ENCODE measurements at places on chromosomes 11 and 22. TPM values are rescaled to one million over a fixed set of nuclear protein-coding genes. Genes with fewer than 3 reads are reported as not detected.

CHRM1 gene
- total RNA-seq: not detected

GRCh38 chr11:13189561-13190426, 87.8 kb upstream of the BMAL1 start:
- no peak for DNase-seq

GRCh38 chr11:63882555-63883242, 34.3 kb downstream of the RCOR2 start:
- DNase-seq: no peak

CRYBB2 gene
- total RNA-seq: not detected

- DNase-seq: no peak
Measured at GRCh38 chr11:4887591-4887990, 5.9 kb downstream of the OR51T1 start.
